NCI-H187 treated with DMSO at 0.1 percent for 48 hours (cell line): ENCODE measurements at places on chromosomes 3 and 15.

DNA sequence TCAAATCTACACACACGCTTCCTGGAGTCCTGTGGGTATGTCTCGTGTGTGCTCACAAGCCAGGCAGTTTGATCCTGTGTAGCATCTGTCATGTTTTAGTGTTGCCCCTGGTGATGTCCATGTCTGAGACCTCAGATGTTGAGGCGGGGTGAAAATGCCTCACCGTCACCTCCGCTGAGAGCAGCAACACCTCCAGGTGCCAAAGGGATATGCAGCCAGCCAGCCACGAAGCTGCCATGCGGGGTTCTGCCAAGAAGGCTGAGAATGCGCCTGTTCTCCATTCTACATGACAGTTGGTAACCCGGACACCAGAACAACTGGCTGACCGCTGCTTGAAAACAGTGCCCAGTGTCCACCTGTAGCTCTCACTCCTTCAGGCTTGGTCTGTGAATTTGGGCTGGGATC lies 253.8 kb downstream of the TLE3 start:
- no peak for DNase-seq

DNA sequence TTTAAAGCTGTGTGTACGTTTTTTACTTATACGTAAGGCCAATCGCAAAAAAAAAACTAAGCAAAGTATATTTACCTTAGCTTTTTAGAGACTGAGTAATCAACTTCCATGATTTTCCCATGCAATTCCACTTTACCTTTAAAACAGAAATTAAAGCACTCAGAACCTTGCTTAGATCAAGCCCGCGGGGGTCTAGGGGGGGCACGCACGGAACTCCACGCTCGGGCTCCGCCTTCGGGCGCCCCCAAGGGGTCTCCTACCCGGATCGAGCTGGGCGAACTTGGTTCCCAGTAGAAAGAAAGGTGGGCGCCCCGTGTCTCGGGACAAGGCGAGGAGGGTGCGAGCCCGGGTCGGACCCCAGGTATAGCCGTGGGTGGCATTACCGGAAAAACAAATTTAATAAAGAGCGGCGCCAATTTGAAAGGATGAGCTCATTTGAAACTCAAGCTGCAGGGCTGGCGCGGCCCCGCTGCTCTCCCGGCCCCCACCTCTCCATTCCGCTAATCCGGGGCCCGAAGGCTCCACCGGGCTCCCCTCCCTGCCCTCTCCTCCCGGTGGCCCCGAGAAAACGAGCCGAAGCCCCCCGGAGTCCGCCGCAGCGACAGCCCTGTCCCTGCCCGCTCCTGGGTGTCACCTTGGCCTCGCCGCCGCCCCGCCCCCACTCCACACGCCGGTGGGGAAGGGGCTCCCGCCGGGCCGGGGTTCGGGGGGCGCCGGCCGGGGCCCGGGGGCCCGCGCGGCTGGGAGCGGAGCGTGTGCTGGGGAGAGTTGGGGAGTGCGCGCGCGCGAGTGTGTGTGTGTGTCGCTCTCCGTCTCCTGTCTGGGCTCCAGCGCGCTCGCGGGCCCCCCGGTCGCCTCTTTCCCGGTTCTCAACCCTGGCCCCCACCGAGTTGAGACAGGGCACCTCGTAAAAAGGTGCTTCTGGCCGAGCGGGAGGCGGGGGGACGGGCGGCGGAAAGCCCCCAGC lies 1.5 kb downstream of the IGF2BP2 start:
- DNase-seq: no peak

- no peak for DNase-seq
Measured at GRCh38 chr15:100042558-100042957, 299.2 kb downstream of the ADAMTS17 start.

DNA sequence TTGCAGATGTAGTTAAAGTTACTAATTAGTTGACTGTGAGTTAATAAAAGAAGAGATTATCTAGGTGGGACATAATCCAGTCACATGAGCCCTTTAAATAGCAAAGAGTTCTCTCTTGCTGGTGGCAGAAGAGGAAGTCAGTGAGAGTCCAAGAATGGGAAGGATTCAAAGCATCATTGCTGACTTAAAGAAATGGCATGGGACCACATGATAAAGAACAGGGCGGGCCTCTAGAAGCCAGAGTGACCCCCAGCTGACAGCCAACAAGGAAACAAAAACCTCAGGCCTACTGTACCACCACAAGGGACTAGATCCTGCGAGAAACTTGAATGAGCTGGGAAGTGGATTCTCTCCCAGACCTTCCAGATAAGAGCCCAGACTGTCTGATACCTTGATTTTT lies 447.2 kb upstream of the CCDC54 start:
- no peak for DNase-seq

DNA sequence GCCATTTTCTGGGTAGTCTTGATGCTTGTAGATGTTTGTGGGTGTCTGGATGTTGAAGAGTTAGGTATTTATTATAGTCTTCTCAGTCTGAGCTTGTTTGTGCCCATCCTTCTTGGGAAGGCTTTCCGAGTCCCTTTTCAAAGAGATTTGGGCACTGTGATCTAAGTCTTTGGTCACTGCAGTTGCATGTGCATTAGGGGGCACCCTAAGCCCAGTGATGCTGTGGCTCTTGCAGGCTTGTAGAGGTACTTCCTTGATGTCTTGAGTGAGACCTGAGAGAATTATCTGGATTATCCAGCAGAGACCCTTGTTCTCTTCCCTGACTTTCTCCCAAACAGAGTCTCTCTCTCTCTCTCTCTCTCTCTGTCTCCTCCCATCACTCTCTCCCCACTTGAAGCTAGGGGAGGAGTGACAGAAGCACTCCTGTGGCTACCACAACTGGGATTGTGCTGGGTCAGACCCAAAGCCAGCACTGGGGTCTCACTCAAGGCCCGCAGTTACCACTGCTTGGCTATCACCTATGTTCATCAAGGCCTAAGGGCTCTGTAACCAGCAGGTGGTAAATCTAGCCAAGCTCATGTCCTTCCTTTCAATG lies 68.5 kb downstream of the TMCO5A start:
- no peak for DNase-seq

- no peak for DNase-seq
Measured at GRCh38 chr3:133804896-133805295, 719 bp upstream of the SRPRB start.

- no peak for DNase-seq
Measured at GRCh38 chr3:150945226-150946032, 27.1 kb downstream of the CLRN1 start.

GRCh38 chr3:160369784-160370183 lies 29.2 kb downstream of the IFT80 start:
- no peak for DNase-seq

DNA sequence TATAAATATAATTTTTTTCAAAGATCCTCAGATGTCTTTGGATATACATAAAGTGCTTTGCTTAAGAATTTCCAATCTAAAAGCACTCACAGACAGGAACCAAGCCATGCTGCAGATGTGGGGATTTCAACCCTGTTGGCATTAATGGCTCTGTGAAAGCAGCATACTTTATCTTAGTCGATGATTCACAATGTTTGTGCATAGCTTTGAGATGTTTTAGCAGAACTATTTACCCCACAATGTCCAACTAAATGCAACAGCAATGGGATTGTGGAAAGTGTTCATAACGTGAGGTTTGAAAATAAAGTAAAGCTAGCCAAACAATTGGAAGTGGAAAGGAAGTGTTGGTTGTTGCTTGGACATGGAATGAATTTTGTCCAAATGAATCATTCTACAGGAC lies 371.4 kb downstream of the SOX2 start:
- DNase-seq: no peak
